ENCODE measurements at places on chromosomes 3 and 15. TPM values are rescaled to one million over a fixed set of nuclear protein-coding genes. Genes with fewer than 3 reads are reported as not detected.

AGBL1 gene
- total RNA-seq: 18.1 TPM

CADPS gene
- total RNA-seq: 0.58 TPM

NTRK3 gene
- 3.1 TPM for total RNA-seq

MKRN2OS gene
- not detected for total RNA-seq

TP63 gene
- total RNA-seq: 7.0 TPM

FNDC3B gene
- total RNA-seq: 98.8 TPM

USP13 gene
- total RNA-seq: 32.3 TPM

MBNL1 gene
- 87.4 TPM for total RNA-seq

DUOXA2 gene
- total RNA-seq: not detected

LIPC gene
- total RNA-seq: 0.44 TPM

ZMYND10 gene
- 0.49 TPM for total RNA-seq

ZNF501 gene
- total RNA-seq: 8.6 TPM

TRPM1 gene
- not detected for total RNA-seq

ABI3BP gene
- total RNA-seq: 189 TPM

CLK3 gene
- 31.9 TPM for total RNA-seq

CLDN1 gene
- 2.1 TPM for total RNA-seq

SST gene
- not detected for total RNA-seq

ADCY5 gene
- total RNA-seq: 1.8 TPM

ADAMTS17 gene
- 5.9 TPM for total RNA-seq

LRRIQ4 gene
- total RNA-seq: 0.09 TPM
